ENCODE measurements at places on chromosomes 11 and 22.

DNA sequence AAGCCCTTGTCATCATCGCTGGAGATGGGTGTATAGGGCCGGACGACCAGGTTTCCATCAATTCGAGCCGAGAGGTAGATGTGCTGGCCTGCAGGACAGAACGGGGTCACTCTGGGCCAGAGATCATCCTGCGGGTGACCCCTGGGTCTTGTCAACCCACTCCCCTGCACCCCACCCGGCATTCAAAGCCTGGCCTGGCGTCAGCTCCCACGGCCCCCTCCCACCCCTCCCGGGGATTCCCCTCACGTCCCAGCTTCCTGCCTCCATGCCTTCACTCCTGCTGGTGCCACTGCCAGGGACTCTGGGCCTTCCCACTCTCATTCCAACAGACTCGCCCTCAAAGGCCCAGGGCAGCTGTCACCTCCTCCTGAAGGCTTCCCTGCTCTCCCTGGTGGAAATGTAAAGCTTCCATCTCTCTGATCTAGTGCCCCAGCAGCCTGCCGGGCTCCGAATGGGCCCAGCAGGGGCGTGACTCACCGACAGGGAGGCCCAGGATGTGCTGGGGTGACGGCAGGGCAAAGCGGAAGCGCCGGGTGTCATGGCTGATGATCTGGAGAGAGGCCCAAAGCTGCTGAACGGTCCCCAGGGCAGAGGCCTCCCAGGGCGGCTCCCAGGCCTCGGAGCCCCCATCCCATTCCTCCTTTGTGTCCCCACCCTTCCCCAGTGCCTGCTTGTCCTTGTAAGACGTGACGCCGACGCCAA is 9.3 kb downstream of the ATP5MGL start:
- DNase-seq: no peak

DNA sequence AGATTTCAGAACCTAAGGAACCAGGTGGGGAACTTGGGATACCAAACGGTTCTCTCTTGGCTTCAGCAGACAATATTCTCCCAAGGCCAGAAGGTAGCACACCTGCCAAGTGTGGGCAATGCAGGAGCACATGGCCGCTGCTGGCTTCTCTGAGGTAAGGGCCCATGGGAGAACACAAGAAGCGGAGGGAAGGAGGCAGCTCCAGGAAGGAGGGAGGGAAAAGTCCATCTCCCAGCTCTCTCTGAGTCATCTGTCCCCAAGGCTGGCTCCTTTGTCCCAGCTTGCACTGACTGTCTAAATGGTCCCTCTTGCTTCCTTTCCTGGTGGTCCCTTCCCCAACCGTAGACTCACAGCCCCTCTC is 557.9 kb upstream of the CADM1 start:
- DNase-seq: no peak

DNA sequence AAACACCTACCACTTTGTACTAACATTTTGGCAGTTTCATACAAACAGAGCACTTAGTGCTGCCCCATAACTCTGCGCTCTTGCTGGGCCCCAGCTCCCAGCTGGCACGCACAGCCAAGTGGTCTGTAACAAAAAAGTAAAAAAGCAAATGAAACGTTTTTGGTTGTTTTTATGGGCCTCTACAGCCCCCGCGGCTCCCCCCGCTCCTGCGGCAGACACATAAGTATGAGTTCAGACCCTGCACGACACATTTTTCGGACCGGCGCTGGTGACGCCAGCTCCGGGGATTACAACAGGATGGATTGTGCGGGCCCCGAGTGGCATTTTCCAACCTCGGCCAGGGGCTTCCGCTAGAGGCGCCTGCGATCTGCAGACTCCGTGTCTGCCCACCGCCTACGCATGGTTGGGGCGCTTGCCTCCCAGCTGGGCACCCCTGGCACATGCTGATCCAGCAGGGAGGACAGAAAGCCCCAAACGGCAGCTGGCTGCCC is 418.2 kb downstream of the SOX6 start:
- DNase-seq: no peak

DNA sequence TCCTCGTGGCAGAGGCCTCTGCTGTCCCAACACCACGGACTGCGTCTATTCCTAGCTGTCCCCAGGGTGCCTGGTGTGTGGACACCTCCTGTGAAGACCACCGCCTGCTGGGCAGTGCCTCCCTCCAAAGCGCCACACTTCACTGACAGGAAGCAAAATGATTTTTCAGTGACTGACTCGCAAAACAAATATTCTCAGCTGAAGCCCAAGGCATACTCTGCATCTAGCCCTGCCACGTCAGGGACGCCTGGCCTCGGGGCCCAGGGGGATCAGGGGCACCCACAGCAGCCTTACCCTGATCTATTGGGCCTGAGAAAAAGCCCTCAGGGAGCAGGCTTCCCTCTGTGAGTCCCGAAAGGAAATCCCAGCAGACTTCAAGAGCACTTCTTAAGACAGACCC is 2.2 kb downstream of the BRD1 start:
- DNase-seq: no peak

DNA sequence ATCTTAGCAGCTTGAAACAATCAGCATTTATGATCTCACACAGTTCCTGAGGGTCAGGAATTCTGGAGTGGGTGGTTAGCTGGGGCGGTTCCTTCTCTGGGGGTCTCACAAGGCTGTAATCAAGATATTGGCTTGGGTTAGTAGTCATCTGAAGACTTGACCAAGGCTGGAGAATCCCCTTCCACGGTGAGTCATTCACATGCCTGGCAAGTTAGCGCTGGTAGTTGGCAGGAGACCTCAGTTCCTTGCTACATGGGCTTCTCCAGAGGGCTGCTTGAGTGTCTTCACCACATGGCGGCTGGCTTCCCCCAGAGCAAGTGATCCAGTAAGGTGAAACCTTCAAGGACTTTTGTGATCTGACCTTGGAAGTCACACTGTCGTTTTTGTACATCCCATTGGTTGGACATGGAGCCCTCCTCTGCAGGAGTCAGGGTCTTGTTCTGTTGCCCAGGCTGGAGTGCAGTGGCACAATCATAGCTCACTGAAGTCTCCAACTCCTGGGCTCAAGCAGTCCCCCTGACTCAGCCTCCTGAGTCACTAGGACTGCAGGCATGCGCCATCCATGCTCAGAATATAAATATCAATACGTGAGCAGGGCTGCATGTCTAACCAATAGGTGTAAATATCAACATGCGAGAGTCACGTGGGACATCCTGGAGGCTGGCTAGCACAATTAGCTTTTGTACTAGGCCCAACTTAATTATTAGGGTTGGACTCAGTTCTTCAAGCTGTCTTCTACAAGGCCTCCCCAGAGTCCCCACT is 7.2 kb upstream of the NIPSNAP1 start:
- no peak for DNase-seq
